ENCODE measurements at places on chromosomes 2 and 18.

GRCh38 chr2:74864728-74865722 lies 31.1 kb downstream of the HK2 start:
- DNase-seq = no peak

- DNase-seq = no peak
Observed at GRCh38 chr18:9989481-9989880, 75.7 kb downstream of the VAPA start.

- no peak for DNase-seq
Observed at GRCh38 chr2:241036397-241036963, 38.1 kb downstream of the SNED1 start.

GRCh38 chr2:73091696-73092095 lies 20.2 kb upstream of the SFXN5 start:
- no peak for DNase-seq

- no peak for DNase-seq
Observed at GRCh38 chr2:118169359-118170005, 81.2 kb downstream of the INSIG2 start.
